ENCODE measurements at places on chromosomes 3 and 15.

- DNase-seq, result no peak
Observed at GRCh38 chr3:165994293-165994692, 157.1 kb upstream of the BCHE start.

- DNase-seq, result peak; percentile 63
Observed at GRCh38 chr3:12287727-12288181, 1.1 kb upstream of the PPARG start.

GRCh38 chr15:45378149-45378912, at the start of gene GATM:
TSS of gene GATM (minus strand) at chr15:45378544. CDS start at chr15:45378453, 91 bp downstream.
- peak; percentile 94 for DNase-seq

DNA sequence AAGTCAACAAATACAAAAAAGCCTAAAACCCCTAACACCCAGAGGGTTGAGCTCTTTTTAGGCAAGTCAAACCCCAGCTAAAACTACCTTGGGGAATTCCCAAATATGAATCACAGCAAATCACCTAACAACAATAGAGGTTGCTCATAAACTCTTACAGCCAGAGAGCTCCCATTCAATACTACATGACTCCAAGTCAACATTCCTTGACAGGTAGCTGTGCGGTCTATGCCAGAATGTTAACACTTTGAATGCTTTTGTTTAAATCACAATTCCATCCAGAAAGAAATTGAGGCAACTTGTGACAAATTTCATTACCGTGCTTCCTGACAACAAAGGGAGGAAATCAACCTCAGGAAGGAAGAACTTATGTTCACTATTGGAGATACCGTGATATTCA, 7.5 kb upstream of the UACA start:
- DNase-seq, result no peak

DNA sequence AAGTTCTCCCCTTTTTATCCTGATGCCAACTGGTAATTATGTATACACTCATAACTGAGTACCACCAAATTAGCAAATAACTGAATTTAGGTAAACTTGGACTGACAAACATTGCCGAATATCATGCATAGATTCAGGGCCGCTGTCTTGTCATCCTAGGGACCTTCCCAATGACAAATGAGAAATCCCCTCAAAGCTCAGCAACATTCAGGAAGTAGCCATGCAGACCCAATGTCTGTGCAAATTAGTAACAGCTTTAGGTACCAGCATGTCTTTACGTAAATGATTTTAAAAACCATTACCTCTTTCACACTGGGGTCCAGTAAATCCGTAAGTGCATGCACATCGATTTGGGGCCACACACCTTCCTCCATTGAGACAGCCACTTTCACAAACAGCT, 49.5 kb downstream of the FBN1 start:
- no peak for DNase-seq

- no peak for DNase-seq
Observed at GRCh38 chr15:31265871-31266711, 60.5 kb upstream of the KLF13 start.

DNA sequence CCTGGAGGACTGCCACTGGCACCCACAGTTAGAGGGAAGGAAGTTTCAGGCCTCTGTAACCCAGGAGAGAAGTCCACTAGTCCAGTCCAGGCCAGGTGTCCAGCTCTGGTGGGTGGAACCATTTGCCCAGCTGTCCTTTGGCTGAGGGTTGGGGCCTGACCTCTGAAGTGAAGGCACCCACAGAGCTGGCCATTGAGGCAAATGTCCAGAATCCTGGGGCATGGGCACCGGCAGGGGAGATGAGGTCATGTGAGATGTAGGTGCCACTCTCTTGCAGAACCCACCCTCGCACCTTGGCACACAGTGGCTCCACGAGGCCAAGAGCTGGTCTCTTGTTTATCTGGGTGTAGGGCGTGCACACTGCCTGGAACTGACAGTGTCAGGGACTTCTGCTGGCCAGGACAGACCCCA, 162.8 kb downstream of the SMAD6 start:
- DNase-seq, result no peak

GRCh38 chr3:145191543-145191942, 969.4 kb downstream of the PLOD2 start:
- DNase-seq, result no peak

DNA sequence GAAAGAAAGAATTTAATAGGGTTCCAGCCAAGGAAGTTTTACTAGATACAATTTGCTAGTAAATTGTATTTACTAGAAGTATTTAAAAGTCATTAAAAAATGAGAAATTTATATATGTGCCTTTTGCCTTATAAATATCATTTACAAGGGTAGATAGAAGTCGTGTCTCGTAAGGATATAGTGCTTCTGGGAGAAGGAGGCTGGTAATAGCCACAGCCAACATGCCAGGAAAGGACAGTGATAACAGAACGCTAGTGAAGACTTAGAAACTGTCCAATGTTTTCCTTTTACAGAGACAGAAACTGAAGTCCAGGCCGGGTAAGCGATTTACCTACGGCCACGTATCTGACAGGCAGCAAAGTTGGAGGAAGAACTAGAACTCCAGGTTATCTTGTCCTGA, 113.5 kb upstream of the LRRN1 start:
- DNase-seq, result no peak

- no peak for DNase-seq
Observed at GRCh38 chr3:178545337-178545736, 9.1 kb downstream of the KCNMB2 start.
